ENCODE measurements at places on chromosomes 7 and 10. TPM values are rescaled to one million over a fixed set of nuclear protein-coding genes. Genes with fewer than 3 reads are reported as not detected.

DNA sequence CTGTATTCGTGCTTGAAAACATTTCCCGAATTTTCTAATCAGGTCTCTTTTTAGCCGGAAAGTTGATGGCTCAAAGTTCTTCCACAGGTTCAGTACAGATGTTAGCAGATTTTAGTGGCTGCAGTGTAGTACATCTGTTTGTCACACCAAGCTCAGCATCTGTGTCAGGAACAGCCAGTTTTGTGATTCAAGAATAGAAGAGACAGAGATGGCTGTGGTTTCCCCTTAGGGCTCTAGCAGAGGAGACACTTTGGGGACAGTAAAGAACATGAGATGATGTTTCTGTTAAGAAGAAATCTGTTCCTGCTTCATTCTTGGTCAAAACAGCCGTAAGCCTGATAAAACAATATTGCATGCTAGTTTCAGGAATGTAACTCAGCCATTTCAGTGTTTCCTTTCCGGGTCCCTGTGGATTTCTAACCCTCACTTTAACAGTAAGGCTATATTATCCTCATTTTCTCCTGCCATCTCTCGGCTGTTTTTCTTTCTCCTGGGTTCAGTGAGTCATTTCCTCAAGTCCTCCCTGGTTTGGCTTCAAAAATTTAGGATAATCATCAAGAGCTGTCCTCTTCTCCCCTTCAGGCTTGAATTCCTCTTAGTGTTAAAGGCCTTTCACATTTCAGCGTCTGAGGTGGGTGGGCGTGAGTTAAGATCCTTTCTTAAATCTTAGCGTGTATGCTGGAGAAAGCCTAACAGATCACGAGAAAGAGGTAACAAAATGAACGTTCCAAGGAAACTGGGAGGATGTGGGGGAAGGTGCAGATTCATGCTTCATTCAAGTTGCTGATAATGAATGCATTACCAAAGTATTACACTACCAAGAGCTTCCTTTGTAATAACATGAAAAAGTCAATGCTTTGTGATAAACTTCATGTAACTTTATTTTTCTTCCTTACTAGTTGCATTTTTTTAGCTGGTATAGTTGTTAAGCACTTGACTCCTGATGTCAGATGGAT, 37.1 kb upstream of the BICC1 start:
- no peak for DNase-seq

GRCh38 chr10:4590807-4591206, 235.2 kb upstream of the AKR1E2 start:
- DNase-seq, result no peak

GRCh38 chr7:88109612-88110011, 110.2 kb downstream of the SRI start:
- DNase-seq, result no peak

DNA sequence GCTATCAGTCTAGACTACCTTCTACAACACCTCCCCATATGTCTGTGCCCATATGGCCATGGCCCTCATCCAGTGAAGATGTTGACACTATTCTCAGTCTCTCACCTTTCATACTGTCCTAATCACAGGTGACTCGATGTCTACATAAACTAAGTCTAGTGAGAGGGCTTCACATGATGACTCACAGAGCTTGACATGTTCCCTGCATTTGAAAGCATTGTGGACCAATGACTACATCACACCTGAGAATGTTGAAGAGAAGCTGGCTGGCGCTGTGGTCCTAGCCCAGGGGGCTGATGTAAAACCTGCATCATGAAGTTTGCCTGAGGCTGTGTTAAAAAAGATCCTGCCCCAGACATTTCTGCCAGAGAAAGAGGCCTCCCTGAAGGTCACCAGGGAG, 167.2 kb downstream of the NPSR1 start:
- DNase-seq, result no peak

DNA sequence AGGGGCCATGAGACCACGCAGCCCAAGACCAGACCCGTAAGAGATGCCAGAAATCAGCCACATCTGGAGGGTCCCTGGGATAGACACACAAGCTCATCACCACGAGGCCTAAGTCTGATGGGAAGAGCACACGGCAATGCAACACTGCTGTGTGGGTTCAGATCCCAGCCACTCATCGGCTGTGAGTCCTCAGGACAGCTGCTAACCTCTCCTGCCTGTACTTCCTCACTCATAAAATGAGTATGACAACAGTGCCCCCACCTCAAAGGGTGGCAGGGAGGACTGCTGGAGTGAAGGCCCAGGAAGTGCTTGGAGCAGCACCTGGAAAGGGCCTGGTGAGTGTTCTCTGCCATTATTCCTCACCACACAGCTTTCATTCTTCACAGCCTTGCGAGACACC, 60.9 kb downstream of the MAD1L1 start:
- no peak for DNase-seq

- DNase-seq, result no peak
These were observed 230.1 kb upstream of the SEMA3E start for GRCh38 chr7:83879063-83879462.

DNA sequence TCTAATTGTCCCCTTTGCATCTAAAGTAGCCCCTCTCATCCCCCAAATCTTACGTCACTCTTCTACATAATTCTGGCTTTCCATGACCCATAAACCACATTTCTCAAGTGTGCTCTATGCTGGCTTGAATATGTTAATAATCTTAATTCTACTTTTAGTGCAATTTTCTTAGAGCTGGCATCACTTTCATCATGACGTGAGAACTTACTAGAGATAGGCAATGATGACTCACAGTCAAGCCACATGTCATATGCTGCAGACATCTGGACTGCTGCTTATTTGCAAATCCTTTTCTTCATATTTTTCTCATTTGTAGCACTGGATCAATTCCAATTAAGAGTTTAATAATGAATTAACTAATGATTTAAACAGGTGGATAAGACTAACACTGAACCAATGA, 260.7 kb upstream of the PRKCQ start:
- peak; percentile 6 for DNase-seq

- DNase-seq, result no peak
These were observed 217.9 kb downstream of the SKAP2 start for GRCh38 chr7:26646336-26647048.

GRCh38 chr7:17915796-17916195, 24.5 kb downstream of the SNX13 start:
- no peak for DNase-seq

DNA sequence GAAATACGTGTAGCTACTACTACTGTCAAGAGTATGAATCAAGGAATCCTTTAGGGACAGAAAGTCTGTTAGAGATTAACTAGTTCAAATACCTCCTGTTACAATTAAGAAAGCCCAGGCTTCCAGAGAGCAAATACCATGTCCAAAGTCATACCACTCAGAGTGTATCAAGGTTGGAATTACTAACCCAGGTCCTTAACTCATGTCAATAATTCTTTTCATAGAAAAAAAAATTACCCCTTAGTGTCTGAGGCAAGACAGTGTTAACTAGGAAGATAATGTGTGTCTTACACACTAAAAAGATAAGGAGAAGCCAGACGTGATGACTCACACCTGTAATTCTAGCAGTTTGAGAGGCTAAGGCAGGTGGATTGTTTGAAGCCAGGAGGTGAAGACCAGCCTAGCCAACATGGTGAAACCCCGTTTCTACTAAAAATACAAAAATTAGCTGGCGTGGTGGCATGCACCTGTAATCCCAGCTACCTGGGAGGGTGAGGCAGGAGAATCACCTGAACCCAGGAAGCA, 423.4 kb downstream of the SORCS1 start:
- no peak for DNase-seq

- DNase-seq, result no peak
These were observed 152.7 kb upstream of the SHH start for GRCh38 chr7:155965010-155965409.

DNA sequence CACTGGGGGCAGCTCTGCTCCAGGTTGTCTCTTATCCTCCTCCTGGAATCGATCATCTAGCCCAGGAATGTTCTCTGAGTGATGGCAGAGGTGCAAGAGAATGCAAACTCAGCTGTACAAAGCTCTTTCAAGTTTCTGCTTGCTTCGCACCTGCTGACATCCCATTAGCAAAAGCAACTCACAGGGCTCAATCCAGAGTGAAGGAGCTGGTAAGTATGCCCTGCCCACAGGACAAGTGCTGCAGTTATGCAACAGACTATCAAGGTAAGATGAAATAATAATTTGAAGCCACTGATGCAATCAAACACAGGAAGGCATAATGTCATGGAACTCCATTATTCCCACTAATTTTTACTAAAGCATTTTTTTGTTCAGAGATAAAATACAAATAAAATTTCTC, 122.2 kb downstream of the GRM3 start:
- DNase-seq, result no peak

DNA sequence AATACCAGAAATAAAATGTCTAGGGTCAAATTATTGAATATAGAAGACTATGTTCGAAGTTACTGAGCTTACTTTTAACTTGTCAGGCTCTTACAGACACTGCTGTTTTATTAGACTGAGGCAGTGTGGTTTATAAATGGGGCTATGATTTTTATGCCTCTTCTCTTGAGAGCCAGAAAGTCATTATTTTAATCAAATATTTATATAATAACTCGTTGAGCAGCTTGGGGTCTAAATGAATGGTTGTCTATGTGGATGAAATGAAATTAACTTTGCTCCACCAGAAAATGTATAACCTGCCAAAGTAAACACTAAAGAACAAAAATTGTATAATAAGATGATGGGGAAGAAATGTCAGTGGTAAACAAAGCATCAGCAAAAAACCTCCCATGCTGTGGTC, 175.6 kb upstream of the THSD7A start:
- no peak for DNase-seq

Gene AKR1C4
- not detected for polyA plus RNA-seq

Gene TIMM23
- 137 TPM for polyA plus RNA-seq

Gene PDZD7
- polyA plus RNA-seq, result 0.27 TPM

Gene WASHC2A
- 44.6 TPM for polyA plus RNA-seq

Gene VWDE
- polyA plus RNA-seq, result 0.02 TPM

Gene HMX3
- not detected for polyA plus RNA-seq

Measured in AG04450 (cell line).